ENCODE measurements at places on chromosomes 5 and 9. TPM values are rescaled to one million over a fixed set of nuclear protein-coding genes. Genes with fewer than 3 reads are reported as not detected.

GRCh38 chr5:168798065-168799023 lies 219.2 kb upstream of the PANK3 start:
- DNase-seq = no peak

- DNase-seq = no peak
These were observed 219.3 kb downstream of the CEMIP2 start for GRCh38 chr9:71549023-71549422.

DNA sequence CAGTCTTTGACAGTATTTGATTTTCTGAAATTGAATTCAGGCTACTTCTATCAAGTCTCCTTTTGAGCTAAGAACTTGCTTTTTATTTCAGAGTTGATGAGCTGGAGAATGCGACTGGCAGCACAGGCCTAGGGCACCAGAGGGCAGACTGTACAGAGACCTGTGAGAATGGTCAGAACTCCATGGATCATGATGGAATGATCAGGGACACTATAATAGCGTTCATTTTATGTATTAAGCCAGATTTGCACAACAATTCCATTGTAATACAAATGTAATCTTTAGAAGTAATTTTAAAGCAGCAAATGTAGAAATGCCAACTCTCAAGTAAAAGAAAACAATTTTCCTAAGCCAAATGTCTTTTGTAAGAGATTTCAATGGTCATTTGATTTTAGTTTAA lies 902.4 kb downstream of the NR2F1-AS1 start:
- DNase-seq = no peak

GRCh38 chr5:133145436-133146170 lies 93.8 kb downstream of the HSPA4 start:
- peak; percentile 46 for DNase-seq

DNA sequence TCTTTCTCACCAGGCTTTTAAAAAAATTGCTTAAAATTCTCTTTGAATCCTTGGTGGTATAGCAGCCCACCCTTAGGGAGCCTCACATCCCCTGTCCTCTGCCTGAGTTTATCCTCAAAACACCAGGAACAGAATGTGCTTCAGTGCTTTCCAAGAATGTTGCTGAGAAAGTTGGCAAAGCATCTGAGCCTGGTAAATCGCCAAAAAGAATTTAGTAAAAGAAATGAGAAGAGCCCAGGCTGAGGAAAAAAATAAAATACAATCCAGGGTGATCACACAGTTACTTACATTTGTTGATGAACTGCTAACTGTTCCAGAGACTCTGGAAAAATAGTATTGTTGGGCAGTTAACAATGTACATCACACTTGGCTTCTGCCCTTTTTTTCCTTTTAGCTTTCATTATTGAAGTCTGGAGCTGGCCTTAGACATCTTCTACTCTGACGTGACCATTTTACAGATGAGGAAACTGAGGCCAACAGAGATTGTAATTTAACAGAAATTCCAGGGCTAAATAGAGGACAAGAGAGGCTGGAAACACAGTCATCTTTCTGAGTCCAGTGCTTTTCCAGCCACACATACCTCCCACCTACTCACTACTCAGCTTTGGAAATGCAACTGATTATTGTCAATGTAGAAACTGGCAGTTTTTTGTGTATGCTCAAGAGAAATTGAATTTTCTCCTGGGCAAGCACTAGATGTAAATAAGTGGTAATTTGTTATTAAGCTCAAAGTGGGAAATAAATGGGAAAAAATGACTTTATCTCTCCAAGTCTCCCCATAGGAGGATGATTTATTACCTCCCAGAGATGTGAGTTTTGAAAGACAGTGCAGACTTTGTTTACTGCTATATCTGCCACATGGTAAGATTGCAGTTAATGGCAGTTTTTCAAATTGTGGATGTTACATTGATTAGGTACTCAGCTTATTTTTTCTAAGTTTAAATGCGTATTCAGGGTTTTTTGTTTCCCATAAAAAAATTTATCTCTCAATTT lies 86.7 kb upstream of the ALDH1A1 start:
- DNase-seq = no peak

DNA sequence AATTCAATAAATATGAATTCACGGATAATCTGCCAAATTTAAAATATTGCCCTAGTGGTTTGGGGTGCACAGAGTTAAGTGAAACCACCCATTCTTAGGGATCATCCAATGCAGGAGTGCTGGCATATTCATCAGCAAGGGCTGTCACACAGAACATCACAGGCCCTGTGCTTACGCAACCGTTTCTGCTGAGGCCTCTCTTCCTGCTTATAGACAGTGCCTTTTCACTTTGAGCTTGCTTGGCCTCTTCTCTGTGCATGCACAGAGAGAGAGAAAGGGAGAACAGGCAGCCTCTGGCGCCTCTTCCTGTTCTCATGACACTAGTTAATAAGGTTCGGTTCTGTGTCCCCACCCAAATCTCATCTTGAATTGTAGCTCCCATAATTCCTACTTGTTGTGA lies 366.3 kb downstream of the ICE1 start:
- DNase-seq = no peak

GRCh38 chr5:179438011-179438441 lies 92.8 kb upstream of the ADAMTS2 start:
- no peak for DNase-seq

DNA sequence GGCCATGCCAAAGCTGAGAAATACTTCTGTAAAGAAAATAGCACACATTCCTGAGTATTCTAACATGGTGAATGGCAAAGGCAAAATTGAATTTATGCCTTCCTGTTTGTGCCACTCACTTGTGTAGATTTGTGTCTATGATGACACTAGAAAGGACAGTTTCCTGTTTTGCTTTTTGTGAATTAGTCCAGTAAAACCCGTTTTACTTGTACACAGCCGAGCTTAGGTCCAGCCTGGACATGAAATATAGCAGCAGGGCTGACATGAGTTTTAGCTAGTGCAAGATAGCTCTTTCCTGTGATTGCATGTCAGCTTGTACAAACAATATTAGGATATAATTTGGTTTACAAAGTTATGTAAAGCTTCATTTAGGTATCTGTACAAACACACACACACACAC lies 1891.7 kb upstream of the WWC1 start:
- DNase-seq = no peak

DNA sequence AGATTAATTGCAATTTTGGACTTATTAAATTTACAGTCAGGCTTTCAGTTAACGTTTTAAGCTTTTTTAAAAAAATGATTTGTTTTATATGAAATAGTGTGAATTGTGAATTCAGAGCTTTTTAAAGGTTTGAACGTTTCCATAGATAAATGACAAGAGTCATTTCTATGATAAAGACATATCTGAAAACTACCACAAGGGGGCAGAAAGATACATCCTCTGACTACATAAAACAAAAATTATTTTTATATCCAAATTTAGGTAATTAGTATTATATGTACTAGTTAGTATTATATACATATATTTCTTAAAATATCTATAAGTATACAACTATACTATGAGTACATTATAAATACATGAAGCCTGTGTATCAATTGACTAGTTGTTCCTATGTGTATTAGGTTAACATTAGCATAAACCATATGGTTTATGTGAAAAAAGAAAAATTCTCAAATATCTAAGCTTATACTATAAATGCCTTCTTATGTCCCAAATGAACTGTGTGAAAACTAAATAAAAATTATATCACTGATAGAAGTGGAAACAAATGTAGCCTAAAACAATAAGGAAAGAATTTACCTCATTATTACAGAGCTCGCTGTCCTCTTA lies 155.2 kb downstream of the MEF2C start:
- DNase-seq = no peak

GRCh38 chr5:14277385-14278320 lies 134.5 kb downstream of the TRIO start:
- DNase-seq = no peak

DNA sequence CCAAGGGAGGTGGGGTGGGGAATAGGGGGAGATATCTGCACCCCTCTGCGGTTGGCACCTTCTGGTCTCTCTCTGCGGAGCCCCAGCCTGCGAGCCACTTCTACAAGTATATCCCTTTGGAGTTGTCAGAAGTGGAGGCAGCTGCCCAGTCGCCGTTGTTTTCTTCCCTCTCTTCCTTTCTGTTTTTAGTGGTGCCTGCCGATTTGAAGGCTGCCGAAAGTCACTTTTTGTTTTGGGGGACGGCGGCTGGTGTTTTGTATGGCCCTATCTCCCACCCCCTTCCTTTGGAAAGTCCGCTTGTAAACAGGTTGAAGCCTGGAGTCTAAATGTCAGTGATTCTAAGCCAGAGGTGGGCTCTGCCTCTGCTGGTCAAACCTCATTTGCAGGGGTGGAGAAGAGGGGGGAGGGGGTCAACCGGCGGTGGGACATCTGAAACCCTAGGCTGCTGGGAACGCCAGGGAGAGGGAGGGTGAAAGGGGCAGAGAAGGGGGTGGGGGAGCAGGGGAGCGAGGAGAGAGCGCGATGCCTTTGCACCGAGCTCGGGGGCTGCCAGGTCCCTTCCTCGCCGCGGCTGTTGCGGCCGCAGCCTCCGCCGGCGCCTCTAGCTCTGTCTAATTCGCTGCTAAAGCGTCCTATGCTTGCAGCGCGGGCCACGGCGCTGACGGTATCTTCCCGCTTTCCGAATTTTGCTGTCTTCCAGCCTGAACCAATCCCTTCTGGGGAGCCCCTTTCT lies at the start of gene FGF10:
Gene FGF10, minus strand, starts transcription at position 331 of the 733 bp plus-strand sequence. CDS start 738 bp downstream, outside the sequence.
- DNase-seq = peak; percentile 74

- DNase-seq = no peak
These were observed 250.8 kb upstream of the FBXL7 start for GRCh38 chr5:15249152-15249551.

GRCh38 chr9:131610231-131610761 lies 65.0 kb downstream of the PRRT1B start:
- no peak for DNase-seq

- DNase-seq = no peak
These were observed 571.2 kb upstream of the DAB2 start for GRCh38 chr5:39995990-39996389.

- no peak for DNase-seq
These were observed 172.2 kb upstream of the MEF2C start for GRCh38 chr5:89055015-89055694.

DNA sequence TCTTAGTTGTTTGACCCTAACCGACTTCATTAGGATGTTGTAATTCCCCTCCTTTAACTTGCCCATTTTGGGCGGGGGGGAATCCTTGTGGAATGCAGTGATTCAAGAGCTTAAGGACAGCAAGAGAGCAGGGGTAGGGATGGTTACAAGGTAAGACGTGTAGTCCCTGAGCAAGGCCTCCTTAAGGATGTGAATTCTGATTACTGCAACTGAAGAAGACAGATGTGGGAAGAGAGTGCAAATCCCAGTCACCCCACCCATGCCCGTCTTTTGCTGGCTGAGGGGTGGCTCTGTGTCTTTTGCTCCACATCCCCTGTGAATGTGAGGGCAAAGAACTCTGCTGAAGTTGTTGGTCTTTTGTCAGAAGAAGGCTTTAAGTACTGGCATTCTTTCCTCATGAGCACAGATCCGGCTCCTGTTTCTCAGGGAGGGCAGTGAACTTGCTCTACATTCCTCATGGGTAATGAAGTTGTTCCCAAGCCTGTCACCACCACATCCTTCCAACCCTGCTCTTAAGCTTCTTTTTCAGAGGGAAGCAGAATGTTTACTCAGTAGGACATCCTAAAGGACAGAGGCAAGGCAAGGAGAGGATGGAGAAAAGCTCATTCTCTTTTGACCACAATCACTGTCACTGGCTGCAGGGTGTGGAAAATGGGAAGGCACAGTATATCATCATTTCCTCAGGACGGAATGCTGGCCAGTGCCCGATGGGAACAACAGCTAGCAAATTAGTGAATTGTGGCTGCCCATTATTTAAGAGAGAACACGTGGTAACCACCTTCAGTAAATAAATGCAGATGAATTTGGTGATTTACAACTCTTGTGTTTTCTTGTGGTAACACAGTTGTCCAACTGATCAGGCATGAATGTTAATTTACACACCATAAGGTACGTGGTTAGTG lies 61.5 kb downstream of the RAI14 start:
- no peak for DNase-seq

- DNase-seq = no peak
These were observed 189.8 kb downstream of the ELAVL2 start for GRCh38 chr9:23636199-23636598.

- DNase-seq = no peak
These were observed 153.6 kb downstream of the CRB2 start for GRCh38 chr9:123509646-123510045.

- DNase-seq = no peak
These were observed 480.0 kb downstream of the NR2F1-AS1 start for GRCh38 chr5:93100976-93101375.

DNA sequence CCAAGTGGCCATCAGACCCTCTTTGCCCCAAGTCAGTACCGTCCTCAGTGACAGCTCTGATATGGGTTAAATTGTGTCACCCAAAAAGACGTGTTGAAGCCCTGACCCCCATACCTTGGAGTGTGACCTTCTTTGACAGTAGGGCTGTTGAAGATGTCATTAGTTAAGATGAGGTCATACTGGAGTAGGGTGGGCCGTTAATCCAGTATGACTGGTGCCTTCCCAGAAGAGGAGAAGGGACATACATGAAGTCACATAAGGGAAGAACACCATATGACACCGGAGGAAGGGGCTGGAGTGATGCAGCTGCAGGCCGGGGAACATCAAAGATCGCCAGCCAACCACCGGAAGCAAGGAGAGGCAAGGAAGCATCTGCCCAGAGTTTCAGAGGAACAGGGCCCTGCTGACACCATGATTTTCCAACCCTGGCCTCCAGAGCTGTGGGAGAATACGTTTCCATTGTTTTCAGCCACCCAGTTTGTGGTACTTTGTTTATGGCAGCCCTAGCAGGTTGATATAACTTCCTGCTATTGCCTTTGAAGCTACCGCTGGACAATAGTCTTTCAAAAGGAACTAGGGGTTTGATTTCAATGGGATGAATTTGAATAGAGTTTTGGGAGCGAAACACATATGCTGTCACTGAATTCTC lies 36.4 kb upstream of the CPEB4 start:
- DNase-seq = no peak

GRCh38 chr5:171622010-171622409 lies 163.6 kb upstream of the SMIM23 start:
- no peak for DNase-seq

DNA sequence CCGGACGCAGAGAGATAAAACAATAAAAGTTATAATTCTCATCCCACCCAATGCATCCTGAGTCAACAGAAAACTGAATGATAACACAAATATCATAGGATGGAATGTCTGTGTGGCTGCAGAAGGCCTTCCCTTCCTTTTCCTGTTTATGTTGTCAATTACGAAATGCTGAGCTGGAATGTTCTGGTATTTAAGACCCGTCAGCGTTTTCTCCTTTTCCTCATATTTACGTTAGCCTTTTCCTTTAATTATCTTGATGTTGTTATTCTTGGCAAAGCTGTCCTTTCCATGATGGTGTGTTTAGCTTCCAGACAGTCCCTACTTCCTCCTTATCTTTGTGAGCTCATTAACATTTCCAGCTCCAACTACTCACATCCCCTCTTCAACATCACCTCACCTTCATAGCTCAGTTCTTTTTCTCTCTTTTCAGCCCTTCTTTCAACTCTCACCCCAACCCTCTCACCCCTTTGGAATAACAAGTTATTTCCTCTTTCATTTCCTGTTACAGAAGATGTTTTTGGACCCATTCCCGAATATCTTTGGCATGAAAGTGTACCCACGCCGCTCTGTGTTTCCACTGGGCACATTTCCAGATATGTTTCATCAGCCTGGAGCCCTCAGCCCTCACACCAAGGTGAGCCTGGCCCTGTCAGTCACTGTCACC lies 221.6 kb downstream of the NR2F1-AS1 start:
- no peak for DNase-seq

Gene KLHL9
- 38.7 TPM for total RNA-seq

Gene CCDC171
- total RNA-seq = 3.2 TPM

Gene DNAJC18
- 55.9 TPM for total RNA-seq

Gene QRFP
- not detected for total RNA-seq

Gene OR1N1
- not detected for total RNA-seq

Gene MROH2B
- not detected for total RNA-seq

Gene IL5
- not detected for total RNA-seq

Gene TRAF1
- total RNA-seq = 1.6 TPM
